ENCODE measurements at places on chromosomes 2 and 18.

DNA sequence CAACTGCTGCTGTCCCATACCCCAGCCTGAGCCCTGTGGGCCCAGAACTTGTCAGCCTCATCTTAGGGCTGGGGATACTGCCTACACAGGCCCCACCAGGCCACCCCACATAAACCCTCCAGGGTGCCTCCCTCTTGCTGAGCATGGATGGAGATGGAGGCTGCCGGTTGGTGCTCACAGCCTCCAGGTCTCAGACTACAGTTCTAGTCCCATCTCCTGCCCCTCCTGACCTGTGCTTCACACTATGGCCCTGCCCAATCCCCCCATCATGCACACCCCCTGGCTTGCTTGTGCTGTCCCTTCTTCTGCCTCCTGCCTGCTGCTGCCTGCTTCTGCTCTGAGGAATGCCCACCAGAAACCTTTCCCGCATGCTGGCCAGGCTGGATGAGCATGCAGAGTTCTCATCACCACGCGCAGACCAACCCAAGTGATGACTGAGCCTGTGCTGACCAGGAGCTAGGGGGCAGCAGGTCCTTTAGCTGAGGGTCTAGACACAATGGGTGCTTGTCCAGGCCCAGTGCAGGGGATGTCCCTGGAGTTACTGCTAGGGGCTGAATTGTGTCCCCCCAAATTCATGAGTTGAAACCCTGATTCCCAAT, 138.4 kb upstream of the HS6ST1 start:
- no peak for DNase-seq

- peak; percentile 81 for DNase-seq
Measured at GRCh38 chr2:100142393-100142792, at the start of gene AFF3. Gene AFF3 (minus strand): TSS chr2:100142590. CDS start chr2:100104454, 38,136 bp downstream.

GRCh38 chr2:108958002-108958401, 31.0 kb downstream of the EDAR start:
- no peak for DNase-seq

- no peak for DNase-seq
Measured at GRCh38 chr2:46645681-46646162, 166.4 kb downstream of the TMEM247 start.

- no peak for DNase-seq
Measured at GRCh38 chr2:115094441-115094840, 652.0 kb downstream of the DPP10 start.

- DNase-seq: no peak
Measured at GRCh38 chr2:86420913-86421312, 20.3 kb upstream of the KDM3A start.

DNA sequence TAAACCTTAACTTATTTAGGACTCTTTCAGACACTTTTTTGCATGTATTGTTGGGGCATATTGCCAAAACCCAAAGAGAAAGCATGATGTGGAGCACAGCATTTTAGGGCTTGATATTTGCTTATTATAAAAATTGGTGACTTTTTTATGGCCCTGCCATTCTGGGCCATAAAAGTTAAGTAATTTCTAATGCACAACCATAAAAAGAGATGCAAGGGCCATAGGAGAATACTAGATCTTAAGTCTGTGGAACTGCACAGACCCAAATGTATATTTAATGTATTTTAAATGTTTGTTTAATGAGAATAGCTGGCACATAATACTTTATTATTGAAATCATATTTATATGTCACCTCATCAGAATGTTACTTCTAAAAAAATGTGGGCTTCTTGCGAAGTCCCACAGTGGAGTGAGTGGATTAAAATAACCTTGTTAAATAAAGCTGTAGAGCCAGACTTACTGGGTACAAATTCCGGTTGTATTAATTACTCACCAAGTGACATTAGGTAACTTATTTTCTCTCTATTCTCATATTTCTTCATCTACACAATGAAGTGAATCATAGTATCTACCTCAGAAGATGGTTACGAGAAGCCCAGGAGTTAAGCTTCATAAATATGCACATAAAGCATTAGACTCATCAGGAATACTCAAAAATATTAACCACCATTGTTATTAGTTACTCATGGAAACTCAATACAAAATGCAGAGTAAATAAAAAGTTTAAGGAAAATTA, 52.2 kb downstream of the HNMT start:
- DNase-seq: no peak

DNA sequence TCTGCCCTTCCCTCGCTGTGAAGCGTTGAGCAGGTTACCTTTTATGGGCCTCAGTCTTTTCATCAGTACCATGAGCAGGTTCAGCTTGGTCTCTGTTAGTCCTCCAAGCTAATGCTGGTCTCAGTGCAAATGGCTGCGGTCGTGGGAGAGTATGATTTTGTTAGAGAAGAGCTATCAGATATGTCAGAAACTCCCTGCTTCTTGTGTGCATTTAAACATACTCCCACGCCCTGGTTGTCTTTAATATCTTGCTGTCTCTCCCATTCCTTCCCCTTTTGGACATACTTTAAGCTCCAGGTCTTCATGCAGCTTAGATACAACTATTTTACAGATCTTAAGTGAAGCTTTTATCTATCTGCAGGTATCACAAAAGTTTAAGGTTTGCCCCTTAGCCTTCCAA, 62.9 kb downstream of the EFR3B start:
- DNase-seq: no peak

DNA sequence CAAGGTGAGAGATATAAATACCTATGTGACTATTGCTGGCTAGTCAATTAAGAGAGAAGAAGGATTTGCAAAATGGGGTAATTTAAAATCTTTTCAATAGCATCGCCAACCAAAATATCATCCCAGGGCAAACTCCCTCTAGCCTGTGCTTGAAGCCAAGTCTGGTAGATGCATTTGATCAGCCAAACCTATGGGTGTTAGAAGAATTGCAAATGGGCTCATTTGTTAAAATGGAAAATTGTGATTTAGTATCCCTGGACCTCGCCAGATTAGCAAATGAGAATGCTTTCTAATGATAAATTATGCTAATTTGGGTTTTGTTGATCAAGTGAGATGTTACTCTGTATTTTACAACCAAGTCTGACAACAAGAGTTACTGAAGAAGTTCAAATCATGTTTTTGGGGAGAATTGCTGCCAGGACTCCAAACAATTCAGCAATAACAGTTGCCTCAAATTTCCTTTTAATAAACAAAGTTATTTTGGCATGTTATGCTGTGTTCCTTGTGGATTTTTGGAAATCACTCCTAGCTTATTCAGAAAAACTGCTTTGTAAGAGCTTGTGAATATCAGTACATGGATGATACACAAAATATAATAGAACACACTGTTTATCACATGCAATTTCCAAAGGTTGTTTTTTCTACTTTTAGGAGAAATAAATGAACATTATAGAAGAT, 272.5 kb upstream of the PARD3B start:
- DNase-seq: no peak

All from GM13976 (cell line).